ENCODE measurements at places on chromosomes 11 and 22.

DNA sequence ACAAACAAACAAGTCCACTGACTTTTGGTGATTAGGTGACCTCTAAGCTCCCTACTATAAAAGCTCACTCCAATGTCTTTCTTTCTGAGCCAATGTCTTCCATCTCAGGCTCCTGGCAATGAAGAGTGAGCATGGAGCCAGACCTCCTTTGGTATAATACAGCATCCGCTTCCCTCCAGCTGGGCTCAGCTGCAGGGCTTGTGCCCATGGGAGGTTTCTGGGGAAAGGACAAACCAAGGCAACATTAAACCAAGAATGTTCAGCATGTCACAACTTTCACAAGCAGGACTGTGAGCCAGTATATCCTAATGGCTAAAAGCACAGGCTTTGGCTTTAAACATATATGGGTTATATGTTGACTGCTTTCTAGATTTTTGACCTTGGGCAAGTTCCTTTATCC lies 58.8 kb downstream of the EHF start:
- no peak for DNase-seq

- DNase-seq, result no peak
These were observed 131.3 kb downstream of the AASDHPPT start for GRCh38 chr11:106208760-106209159.

GRCh38 chr22:44585559-44586350 lies 87.7 kb upstream of the RTL6 start:
- no peak for DNase-seq

- DNase-seq, result no peak
These were observed 22.9 kb upstream of the CHRM4 start for GRCh38 chr11:46414466-46414796.

- DNase-seq, result no peak
These were observed 2.3 kb upstream of the CLPB start for GRCh38 chr11:72436661-72437060.

GRCh38 chr11:107011977-107012376 lies 6.3 kb downstream of the GUCY1A2 start:
- no peak for DNase-seq

GRCh38 chr11:121762820-121763219 lies 310.1 kb upstream of the SORL1-AS1 start:
- DNase-seq, result no peak

DNA sequence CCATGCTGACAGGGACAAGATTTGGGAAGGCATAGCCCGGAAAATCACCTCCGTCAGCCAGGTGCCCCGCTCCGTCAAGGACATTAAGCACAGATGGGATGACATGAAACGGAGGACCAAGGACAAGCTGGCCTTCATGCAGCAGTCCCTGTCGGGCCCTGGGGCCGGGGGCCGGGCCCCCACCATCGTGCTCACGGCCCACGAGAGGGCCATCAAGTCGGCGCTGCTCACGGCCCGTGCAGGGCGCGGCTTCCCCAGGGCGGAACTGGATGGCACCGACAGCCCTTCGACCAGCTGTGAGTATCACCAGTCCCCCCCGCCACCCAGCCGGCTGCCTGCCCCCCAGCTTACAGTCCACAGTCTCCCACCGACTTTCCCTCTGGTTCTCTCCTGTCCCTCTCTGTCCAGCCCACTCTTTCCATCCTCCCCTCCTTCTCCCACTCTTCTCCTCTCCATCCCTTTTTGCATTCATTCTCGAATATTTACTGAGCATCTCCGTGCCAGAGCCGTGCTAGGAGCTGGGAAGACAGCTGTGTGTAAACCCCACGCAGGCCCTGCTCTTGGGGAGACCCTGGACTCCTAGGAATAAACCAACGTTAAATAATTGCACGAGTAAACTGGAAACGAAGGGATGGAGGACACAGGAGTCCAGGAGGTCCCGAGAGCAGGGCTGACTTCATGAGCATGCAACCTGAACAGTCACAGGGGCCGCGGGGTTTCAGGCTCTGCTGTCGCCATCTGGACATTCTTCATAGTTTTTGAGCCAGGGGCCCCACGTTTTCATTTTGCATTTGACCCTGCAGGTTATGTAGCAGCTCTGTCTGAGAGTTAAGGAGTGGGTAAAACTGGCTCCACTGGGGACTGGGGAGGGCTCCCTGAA lies 62.8 kb downstream of the PRDM11 start:
- no peak for DNase-seq

DNA sequence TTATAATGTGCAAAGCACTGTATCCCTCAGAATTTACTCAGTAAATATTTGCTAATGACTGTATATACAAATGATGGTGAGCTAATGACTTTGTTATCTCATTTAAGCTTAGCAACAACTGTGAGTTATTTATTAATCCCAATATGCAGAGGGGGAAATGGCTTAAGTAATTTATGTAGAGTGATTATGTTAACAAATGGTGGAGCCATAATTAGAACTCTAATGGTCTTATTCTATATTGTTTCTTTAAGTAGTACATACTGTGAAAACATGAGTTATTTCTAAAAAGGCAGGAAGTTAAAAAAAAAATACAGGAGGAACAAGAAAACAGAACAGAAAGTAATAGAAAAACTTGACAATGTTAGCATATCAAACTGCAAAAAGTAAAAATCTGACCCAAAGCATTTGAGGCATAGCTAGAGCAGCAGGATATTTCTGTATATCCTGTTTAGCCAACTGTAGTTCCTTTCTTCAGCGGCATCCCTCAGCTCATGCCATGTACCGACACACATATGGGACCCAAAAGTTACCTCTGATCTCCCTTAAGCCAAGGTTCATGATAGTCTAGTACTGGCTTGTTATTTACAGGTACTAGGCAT lies 94.2 kb downstream of the FCHSD2 start:
- no peak for DNase-seq

- no peak for DNase-seq
These were observed 12.0 kb upstream of the DENND5A start for GRCh38 chr11:9277176-9277575.

- peak; percentile 49 for DNase-seq
These were observed 12.3 kb downstream of the APOL6 start for GRCh38 chr22:35660291-35661127.

- no peak for DNase-seq
These were observed 19.2 kb upstream of the OR56A3 start for GRCh38 chr11:5922749-5923426.

DNA sequence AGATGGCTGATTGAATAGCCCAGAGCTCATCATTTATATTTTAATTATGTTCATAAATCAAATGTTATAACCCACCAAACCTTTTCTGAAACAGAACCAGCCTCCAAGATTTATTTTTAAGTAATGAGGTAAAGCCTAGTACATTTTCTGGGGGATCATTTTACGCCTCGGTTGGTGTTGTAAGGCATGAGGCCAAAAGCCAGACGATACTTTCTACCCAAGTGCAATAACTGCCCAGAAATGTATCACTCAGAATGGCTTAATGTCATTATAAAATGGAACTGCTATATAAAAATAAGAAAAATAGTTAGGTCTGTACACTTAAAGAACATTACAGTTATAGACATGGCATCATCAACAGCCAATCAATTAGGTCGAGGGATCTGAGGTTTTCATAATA lies 283.3 kb downstream of the CADM1 start:
- no peak for DNase-seq

DNA sequence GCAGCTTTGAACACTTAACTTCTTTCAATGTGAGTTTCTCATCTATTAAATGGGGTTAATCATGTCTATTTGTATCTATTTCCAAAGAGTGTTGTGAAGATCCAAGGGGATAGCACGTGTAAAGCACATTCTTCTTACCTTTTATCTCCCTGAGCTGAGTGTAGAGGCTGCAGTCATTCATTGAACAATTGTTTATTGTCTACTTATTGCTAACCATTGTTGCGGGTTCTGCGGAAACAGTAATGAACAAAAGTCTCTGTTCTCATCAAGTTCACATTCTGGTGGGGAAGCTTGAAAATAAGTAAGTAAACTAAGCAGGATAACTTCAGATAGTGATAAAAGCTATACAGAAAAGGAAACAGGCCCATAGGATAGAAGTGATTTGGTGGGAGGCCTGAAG lies 27.4 kb upstream of the PLET1 start:
- DNase-seq, result no peak

- DNase-seq, result no peak
These were observed 1.2 kb downstream of the OOSP1 start for GRCh38 chr11:59939482-59939881.

- no peak for DNase-seq
These were observed 69.4 kb downstream of the ARL14EP start for GRCh38 chr11:30392221-30392784.

DNA sequence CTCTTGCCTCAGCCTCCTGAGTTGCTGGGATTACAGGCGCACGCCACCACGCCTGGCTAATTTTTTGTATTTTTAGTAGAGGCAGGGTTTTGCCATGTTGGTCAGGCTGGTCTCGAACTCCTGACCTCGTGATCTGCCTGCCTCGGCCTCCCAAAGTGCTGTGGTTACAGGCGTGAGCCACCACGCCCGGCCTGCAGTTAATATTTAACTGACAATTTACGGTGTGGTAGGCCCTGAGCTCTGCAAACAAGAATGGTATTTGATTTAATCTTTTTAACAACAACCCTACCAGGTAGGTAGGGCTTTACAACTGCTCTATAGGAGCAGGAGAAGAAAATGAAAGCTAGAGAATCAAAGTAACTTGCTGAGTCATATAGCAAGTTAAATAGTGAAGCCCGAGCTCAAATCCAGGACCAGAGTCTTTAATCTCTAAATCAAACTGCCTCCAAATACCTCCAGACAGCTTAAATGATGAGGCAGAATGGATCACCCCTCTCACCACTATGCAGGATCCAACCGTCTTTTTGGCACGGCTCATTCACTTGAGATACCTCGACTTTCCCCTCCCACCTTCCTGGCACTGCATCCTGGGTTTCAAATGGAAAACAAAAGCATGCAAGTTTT lies 9.4 kb downstream of the UEVLD start:
- no peak for DNase-seq

DNA sequence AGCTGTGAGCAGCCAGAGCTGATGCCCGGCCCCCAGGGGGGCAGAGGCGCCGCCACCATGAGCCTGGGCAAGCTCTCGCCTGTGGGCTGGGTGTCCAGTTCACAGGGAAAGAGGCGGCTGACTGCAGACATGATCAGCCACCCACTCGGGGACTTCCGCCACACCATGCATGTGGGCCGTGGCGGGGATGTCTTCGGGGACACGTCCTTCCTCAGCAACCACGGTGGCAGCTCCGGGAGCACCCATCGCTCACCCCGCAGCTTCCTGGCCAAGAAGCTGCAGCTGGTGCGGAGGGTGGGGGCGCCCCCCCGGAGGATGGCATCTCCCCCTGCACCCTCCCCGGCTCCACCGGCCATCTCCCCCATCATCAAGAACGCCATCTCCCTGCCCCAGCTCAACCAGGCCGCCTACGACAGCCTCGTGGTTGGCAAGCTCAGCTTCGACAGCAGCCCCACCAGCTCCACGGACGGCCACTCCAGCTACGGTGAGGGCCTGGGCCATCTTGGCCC lies 6.1 kb downstream of the CDC42EP1 start:
- DNase-seq, result no peak

DNA sequence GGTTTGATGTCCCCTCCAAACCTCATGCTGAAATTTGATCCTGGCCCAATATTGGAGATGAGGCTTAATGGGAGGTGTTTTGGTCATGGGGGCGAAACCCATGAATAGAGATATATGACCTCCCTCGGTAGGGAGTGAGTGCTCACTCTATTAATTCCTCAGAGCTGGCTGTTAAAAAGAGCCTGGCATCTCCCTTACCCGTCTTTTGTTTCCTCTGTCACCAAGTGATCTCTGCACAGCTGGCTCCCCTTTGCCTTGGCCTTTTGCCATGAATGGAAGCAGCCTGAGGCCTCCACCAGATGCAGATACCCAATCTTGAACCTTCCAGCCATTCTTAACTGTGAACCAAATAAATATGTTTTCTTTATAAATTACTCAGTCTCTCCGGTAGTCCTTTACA lies 4.5 kb upstream of the CCDC81 start:
- no peak for DNase-seq

GRCh38 chr11:118868659-118869058 lies 15.0 kb upstream of the CXCR5 start:
- DNase-seq, result no peak

GRCh38 chr11:124892146-124892545 lies 5.5 kb downstream of the ROBO4 start:
- no peak for DNase-seq

- DNase-seq, result no peak
These were observed 31.0 kb upstream of the RFPL3 start for GRCh38 chr22:32326647-32327046.

GRCh38 chr11:7858006-7858405 lies 61.3 kb upstream of the OR5P2 start:
- DNase-seq, result no peak

- DNase-seq, result peak; percentile 45
These were observed 18.0 kb downstream of the CREB3L1 start for GRCh38 chr11:46295312-46296058.

DNA sequence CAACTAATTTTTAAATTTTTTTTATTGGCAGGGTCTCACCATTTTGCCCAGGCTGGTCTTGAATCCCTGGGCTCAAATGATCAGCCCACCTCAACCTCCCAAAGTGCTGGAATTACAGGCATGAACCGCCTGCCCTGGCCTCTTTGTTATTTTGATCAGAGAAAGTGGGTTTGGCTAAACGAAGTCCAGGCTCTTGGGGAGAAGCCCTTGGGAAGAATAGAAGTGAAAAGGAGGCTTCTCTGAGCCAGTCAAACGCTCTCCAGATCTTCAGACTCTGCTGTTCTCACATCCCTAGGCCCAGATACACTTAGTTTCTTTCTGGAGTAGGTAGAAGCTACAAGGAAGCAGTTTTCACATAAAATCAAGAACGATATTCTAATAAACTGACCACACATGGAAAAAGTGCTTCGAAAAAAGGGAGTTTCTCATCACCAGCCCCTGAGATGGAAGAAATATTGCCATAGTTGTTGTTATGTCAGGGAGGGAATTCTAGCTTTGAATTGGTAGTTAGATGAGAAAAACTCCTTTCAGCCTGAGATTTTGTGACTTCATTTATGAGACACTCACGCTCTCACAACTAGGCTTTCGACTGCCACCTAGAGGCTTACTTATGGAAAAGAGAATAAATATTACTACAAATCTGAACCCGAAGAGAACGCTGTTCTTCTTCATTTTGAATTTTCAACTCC lies 41.7 kb upstream of the AQP11 start:
- DNase-seq, result no peak

DNA sequence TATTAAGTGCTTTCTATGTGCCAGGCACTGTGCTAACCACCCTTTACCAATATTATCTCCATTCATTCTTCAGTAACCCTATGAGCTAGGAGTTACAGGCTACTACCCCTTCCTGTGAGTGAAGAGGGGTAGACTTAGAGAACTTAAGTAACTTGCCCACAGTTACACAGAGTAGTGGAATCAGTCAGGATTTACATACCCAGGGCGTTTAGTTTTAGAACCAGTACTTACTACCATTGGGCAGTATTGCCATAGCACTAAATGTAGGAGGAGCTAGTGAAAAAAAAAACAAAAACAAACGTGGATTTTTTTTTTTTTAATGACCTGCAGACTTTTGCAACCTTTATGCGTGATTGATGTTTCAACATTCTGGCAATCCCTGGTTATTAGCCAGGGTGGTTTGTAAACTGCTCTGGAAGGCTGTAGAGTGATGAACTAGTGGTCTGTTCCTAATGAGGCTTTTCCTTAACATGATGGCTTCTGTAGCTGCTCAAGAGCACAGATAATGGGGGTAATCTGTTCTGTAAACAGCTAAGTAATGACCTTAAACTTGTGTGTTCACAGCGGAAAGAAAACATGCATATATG lies 11.4 kb downstream of the TBCEL start:
- DNase-seq, result no peak

- DNase-seq, result no peak
These were observed at the start of gene MMP3 for GRCh38 chr11:102843489-102843888. TSS of gene MMP3 (minus strand) at chr11:102843609. CDS start at chr11:102843546, 63 bp downstream.

- no peak for DNase-seq
These were observed 41.7 kb downstream of the MICAL3 start for GRCh38 chr22:17982572-17983141.

GRCh38 chr11:57562596-57562995 lies 4.9 kb downstream of the UBE2L6 start:
- no peak for DNase-seq
